ENCODE measurements at places on chromosomes 2 and 18. TPM values are rescaled to one million over a fixed set of nuclear protein-coding genes. Genes with fewer than 3 reads are reported as not detected.

The ARHGAP25 gene
- total RNA-seq, result 0.93 TPM

DNA sequence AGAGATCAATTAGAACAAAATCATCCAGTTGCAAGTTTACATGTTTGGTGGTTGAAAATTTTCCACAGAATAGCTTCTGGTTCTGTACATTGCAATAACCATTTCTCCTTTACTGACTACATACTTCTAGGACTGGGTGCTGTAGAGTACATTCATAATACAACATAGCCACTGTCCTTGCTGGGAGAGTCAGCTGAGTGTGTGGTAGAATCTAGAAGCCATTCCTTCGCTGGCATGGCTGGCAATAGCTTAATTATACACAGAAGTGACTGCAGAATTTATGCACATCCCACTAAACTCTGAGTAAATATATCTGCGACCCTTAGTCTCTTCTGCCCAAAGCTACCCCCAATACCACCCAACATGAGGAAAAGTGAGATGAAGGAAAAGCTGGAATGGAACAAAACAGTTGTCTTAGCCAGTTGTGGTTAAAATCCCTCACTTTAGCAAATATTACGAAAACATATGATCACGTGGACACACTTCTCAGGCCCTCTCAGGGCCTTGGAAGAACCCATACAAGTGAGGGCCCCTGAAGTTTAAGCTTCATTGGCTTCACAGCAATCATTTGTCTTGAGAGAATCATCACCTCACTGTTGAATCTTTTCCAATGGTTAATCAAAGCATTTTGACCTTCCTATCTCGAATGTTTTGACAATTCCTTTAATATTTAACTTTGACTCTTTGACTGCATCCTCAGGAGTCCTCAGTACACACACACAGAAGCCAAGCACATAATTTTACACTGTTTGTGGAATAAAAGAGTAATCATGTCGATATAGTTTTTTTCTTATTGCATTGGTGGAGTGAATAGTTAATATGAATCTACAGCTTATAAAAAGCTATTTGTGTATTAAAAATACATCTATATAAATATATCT, 225.1 kb downstream of the ZNF385B start:
- no peak for DNase-seq
- no peaks in the 10 kb centered on the region for H3K36me3 ChIP-seq
- no peak overlapping the region for H3K27ac ChIP-seq
- no peaks in the 10 kb centered on the region for H3K27me3 ChIP-seq

DNA sequence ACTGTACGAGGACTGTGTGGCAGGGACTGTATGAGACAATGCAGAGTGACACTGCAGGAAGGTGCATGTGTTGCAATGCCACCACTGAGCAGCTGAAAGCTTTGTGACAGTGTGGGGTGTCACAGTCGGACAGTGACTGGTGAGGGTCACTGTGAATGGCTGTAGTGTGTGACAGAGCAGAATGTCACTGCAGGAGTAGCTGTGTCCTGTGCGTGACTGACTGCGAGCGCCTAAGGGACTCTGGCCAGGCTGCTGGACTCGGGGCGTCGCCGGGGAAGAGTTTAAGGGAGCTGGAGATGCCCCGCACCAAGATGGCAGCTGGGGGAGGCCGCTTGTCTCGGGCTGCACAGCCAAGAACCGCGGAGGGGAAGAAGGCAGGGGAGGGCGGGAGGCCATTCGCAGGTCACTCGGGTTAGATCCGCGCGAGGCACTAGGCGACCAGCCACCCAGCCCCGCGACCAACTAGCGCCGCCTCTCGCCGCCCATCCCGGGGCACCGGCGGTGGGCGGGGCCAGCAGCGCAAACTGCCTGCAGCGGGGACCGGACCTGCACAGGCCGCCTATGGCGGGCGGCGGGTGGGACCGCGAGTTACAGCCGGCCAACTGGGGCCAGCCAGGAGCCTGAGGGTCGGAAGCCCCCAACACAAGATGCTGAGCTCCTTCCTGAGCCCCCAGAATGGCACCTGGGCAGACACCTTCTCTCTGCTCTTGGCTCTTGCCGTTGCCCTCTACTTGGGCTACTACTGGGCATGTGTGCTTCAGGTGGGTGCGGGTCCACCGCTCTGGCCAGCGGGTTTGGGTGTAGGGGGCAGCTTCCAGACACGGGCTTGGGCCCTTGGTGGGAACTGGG, at the start of gene ABHD1:
TSS of gene ABHD1 (plus strand) at position 514 of the 849 bp plus-strand sequence. CDS start at position 648, 134 bp downstream.
- peaks cover 6% of the 10 kb centered on the region for H3K36me3 ChIP-seq
- DNase-seq, result no peak
- peak within 1 kb of the TSS; percentile 63 for H3K4me3 ChIP-seq
- no peaks in the 10 kb centered on the region for H3K4me1 ChIP-seq
- no peak within 1 kb of the TSS for H3K27ac ChIP-seq

- peaks cover 6% of the 10 kb centered on the region for H3K36me3 ChIP-seq
- H3K27ac ChIP-seq, result no peak overlapping the region
- H3K4me3 ChIP-seq, result no peak overlapping the region
- no peaks in the 10 kb centered on the region for H3K27me3 ChIP-seq
- DNase-seq, result no peak
These were observed 62.5 kb downstream of the GPR39 start for GRCh38 chr2:132479155-132479554.

- H3K27ac ChIP-seq, result peak overlapping the region; percentile 73
- no peak overlapping the region for H3K4me3 ChIP-seq
- no peak for DNase-seq
- no peaks in the 10 kb centered on the region for H3K27me3 ChIP-seq
These were observed 202.4 kb downstream of the ETAA1 start for GRCh38 chr2:67599561-67599960.

DNA sequence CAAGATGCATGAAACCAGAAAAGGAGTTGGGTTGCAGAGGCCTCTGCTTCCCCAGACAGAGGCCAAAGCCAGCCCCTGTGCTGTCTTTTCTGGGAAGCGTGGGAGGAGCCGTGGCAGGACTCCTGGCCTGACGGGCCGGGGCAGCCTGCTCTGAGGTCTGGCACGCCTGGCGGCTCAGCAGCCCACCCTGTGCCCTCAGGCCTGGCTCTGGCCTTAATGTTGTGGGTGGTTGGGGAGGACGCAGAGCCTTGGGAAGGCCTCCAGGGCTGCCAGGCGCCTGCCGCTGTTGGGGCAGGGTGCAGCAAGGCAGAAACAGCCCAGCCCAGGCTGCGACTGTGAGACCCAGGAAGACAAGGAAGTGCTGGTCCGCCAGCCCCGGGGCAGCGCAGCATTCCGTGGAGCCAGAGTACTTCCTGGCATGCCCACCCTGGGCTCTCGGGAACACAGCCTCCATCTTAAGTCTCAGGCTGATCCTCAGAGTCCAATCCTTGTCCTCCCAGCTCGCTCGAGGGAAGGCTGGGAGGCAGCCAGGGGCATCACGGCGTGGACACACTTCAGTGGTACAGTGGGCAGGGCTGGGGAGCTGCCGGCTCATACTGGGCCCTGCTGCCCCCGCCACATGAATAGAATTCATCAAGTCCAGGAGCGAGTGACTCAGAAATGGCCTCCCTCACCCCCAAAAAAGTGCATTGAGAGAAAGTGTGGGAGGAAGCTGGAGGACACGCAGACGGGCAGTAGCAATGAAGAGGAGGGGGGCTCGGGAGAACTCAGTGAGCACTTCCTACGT, 72.6 kb downstream of the EMX1 start:
- no peaks in the 10 kb centered on the region for H3K27me3 ChIP-seq
- DNase-seq, result no peak
- peaks cover 6% of the 10 kb centered on the region for H3K36me3 ChIP-seq
- H3K4me3 ChIP-seq, result no peak overlapping the region
- no peaks in the 10 kb centered on the region for H3K4me1 ChIP-seq

GRCh38 chr2:9699139-9700108, 68.6 kb upstream of the YWHAQ start:
- DNase-seq, result peak; percentile 48
- no peaks in the 10 kb centered on the region for H3K27me3 ChIP-seq
- no peak overlapping the region for H3K4me3 ChIP-seq
- H3K4me1 ChIP-seq, result peaks cover 25% of the 10 kb centered on the region
- H3K27ac ChIP-seq, result no peak overlapping the region

- H3K36me3 ChIP-seq, result peaks cover 6% of the 10 kb centered on the region
- DNase-seq, result no peak
- no peaks in the 10 kb centered on the region for H3K27me3 ChIP-seq
- H3K4me1 ChIP-seq, result no peaks in the 10 kb centered on the region
- no peak overlapping the region for H3K27ac ChIP-seq
- H3K4me3 ChIP-seq, result no peak overlapping the region
These were observed 324.0 kb upstream of the SETBP1 start for GRCh38 chr18:44356566-44357157.

The FKBP1B gene
- total RNA-seq, result 1.8 TPM

DNA sequence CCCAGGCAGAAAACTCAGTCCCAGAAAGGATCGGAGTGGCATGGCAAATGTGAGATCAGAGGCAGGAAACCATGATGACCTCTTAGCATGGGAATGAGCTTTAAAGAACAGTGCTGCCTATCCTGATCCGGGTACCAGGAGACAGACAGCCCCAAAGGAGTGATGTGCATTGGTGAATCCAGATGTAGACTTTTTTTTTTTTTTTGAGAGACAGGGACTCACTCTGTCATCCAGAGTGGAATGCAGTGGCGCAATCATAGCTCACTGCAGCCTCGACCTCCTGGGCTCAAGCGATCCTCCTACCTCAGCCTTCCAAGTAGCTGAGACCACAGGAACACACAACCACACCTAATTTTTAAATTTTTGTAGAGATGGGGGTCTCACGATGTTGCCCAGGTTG, 122.7 kb downstream of the VAPA start:
- DNase-seq, result no peak
- H3K4me3 ChIP-seq, result no peak overlapping the region
- no peaks in the 10 kb centered on the region for H3K36me3 ChIP-seq
- H3K27me3 ChIP-seq, result no peaks in the 10 kb centered on the region
- no peak overlapping the region for H3K27ac ChIP-seq

DNA sequence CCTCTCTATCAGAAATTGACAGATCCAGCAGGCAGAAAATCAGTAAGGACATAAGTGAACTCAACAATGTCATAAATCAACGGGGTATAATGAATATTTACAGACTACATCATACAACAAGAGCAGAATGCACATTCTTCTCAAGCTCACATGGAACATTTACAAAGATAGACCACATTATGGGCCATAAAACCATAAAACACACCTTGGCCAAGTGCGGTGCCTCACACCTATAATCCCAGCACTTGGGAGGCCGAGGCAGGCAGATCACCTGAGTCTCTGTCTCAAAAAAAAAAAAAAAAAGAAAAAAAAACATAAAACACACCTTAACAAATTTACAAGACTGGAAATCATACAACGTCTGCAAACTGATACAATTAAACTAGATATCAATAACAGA, 36.7 kb downstream of the FBXO15 start:
- H3K36me3 ChIP-seq, result no peaks in the 10 kb centered on the region
- no peaks in the 10 kb centered on the region for H3K4me1 ChIP-seq
- H3K27me3 ChIP-seq, result peaks cover 12% of the 10 kb centered on the region
- H3K27ac ChIP-seq, result no peak overlapping the region
- DNase-seq, result no peak

The DAW1 gene
- 1.1 TPM for total RNA-seq

DNA sequence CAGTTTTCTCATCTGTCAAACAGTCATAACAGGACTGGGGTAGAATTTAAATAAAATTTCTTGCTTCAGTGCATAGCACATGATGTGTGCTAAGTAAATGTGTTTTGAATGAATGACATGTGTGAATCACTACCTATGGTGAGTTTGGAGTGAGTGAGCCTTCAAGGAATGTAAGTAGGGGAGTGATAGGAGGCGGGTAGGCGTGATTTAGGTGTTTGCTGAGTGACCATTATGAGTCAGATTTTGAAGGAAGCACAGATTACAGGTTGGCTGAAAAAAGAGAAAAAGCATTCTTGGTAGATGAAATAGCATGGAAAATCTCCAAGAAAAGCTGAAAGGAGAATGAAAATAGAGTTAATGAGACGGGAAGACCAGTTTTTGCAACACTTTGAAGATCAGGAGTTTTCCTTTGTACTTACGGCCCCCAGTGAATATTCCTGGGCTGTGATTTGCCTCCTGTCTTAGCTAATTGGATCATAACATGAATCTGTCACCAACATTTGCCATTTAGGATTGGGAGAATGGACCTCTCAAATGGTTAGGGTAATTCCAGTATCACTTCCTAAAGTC, 136.9 kb upstream of the GATA6 start:
- peaks cover 12% of the 10 kb centered on the region for H3K36me3 ChIP-seq
- H3K4me1 ChIP-seq, result peaks cover 14% of the 10 kb centered on the region
- peak; percentile 94 for DNase-seq
- no peaks in the 10 kb centered on the region for H3K27me3 ChIP-seq
- peak overlapping the region; percentile 29 for H3K27ac ChIP-seq

DNA sequence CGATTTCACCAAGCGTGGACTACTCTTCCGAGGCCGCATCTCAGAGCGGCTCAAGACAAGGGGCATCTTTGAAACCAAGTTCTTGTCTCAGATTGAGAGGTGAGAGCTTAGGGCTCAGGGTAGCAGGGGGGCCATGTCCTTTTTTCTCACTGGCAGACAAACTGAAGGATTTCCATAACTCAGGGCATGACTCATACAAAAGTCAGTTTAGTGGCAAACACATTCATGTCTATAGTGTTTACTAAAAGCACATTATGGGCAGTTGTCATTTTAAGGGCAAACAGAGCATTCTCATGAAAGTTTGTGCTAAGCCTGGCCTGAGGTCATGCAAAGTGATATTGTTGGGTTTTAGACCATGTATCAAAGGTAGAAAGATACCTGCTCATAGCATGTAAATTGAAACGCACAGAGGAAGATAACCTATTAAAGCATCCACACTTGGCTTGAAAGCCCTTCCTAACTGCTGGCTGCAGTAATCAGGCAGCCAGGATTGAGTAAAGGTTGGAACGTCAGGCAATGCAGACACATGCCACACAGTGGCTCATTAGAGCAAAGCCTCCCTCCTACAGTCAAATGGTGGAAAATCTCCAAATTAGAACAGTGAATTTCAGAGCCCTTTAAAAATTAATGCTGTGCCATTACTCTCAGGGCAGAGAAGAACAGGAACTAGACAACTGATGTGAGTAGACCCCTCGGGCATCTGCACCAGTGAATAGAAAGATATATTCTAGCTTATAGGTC, 54.2 kb downstream of the HK2 start:
- peak overlapping the region; percentile 69 for H3K27ac ChIP-seq
- H3K4me1 ChIP-seq, result peaks cover 8% of the 10 kb centered on the region
- H3K36me3 ChIP-seq, result peaks cover 57% of the 10 kb centered on the region
- DNase-seq, result peak; percentile 45
- no peaks in the 10 kb centered on the region for H3K27me3 ChIP-seq

- DNase-seq, result no peak
- no peak overlapping the region for H3K27ac ChIP-seq
- no peaks in the 10 kb centered on the region for H3K36me3 ChIP-seq
- H3K27me3 ChIP-seq, result peaks cover 45% of the 10 kb centered on the region
These were observed 112.6 kb upstream of the YPEL5 start for GRCh38 chr2:30034052-30034775.

DNA sequence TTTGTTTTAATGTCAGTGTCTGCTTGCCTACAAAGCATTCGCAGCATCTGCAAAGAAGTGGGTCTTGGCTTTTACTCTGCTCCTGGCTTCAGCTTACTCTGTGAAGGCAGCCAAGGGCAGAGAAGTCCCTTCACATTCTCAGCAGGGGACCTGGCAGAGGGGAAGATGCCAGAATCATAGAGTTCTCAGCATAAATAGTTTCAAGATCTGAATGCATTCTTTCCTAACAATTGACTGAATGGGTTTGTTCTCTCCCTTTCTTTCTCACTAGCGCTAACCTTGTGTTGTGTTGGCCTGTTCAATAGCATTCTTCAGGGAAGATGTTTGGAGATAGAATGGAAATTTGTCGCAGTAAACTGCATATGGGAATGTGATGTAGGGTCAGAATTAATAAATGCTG, 106.9 kb downstream of the FARSB start:
- H3K27ac ChIP-seq, result no peak overlapping the region
- DNase-seq, result no peak
- no peak overlapping the region for H3K4me3 ChIP-seq
- peaks cover 59% of the 10 kb centered on the region for H3K36me3 ChIP-seq
- H3K4me1 ChIP-seq, result peaks cover 9% of the 10 kb centered on the region
- no peaks in the 10 kb centered on the region for H3K27me3 ChIP-seq

The RTKN gene
- total RNA-seq, result 63.0 TPM

Measured in MCF 10A (cell line).